ENCODE measurements at places on chromosomes 13 and 19. TPM values are rescaled to one million over a fixed set of nuclear protein-coding genes. Genes with fewer than 3 reads are reported as not detected.

DNA sequence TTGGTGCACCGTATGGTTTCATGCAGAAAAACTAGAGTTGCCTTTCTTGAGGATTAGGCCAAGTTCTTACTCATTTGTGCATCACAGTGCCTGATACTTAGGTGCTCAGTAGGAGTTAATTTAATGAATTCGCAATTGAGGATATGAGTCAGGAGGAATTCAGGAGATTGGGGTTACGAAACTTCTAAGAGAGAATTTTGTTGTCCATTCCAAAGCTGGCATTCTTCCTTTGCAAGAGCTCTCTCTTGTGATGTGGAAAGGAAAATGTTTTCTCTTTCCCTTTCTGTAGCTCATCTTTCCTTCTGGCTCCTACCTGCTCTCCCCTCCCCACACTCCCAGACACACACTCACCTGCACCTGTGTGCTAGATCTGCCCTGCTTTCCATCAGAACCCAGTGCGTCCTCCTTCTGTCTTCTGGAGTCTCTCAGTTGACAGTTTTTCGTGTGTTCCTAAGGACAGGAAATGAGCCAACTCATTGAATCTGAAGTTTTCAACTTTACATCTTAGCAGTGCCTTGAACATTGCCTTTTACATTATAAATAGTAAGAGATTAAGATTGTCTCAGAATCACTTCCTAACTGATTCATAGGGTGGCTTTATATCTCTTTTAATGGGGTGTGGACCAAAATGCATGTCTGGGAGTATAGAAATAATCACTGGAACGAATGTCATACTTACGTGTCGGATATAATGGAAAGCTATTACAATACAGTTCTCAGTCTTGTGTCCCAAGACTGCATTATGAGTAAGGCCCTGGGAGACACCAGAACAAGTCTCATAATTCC is 19.7 kb upstream of the ERCC5 start:
- no peak for DNase-seq

- no peak for DNase-seq
Measured at GRCh38 chr13:37701306-37701705, 102.7 kb upstream of the POSTN start.

DNA sequence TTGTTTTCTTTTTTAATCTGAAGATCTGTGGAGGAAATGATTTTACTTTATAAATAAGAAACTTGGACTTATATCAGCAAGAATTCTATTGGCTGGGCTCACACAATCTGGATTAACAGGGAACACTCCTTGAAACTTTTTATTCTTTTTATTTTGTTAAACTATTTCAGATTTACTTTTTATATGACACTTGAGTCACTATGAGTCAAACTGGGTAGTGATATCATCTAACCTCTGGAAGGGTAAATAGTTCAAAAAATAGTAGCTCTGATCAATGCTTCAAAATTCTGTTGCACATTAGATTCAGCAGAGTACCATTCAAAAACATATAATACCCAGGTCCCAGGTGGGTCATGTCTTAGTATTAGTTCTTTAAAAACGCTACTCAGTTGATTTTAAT is 55.1 kb upstream of the NBEA start:
- no peak for DNase-seq

DNA sequence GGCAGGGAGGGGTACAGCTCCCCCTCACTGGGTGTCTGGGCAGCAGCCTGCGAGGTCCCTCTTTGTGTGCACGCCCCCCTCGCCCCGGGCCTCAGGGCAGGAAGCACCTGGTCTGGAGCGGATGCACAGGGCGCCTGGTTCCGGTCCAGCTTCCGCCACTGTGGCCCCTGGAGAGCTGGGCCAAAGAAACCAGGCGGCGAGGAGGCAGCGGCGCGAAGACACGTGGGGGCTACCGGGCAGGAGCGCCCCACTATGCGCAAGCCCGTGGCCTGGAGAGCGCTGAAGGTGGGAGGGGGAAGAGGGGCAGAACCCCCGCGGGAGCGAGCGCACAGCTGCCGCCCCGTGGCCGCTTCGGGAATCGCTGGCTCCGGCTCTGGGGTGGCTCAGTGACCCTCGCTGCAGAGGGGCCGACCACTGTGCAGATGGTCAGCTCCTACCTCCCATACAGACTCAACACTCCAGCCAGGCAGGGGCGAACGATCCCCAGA is 1.7 kb upstream of the LYL1 start:
- peak; percentile 93 for DNase-seq

Gene APOC4
- not detected for total RNA-seq

All from Karpas-422 (cell line).